ENCODE measurements at places on chromosomes 7 and 10.

GRCh38 chr10:95295031-95295755, 4.4 kb upstream of the PDLIM1 start:
- peak; percentile 71 for DNase-seq

DNA sequence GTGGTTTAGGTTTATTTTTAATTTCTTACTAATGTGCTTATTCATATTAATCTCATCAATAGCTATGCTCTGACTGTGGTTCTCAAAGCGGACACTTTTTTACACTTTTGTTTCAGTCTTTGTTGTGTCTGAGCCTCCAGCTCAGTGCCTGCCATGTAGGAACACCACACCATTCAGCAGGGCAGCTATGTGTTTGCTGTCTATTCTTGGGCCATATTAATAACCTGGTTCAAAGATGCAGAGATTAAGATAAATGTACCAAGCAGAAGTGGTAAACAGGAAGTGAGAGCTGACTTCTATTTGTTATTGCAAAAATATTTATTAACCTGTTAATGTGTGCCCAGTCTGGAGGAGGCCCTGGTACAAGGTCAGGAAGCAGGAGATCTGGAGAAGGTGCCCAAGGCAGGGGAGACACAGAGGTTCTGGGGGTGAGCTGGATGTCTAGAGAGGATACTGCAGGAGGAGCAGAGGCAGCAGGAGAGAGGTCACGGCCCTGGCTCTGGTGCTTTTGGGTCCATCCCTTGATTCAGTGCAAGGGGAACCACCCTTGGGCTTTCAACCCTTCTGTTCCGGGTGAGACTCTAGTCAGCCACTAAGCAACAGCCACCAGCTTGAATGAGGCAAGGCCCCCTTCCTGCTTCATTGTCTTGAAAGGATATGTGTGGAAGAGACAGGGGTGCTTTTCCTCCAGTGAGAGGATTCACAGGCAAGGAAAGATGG, 1.9 kb downstream of the TBXAS1 start:
- DNase-seq: no peak

GRCh38 chr7:2621948-2622640, 9.7 kb upstream of the TTYH3 start:
- peak; percentile 75 for DNase-seq

GRCh38 chr7:1080252-1080920, 7.5 kb upstream of the GPER1 start:
- no peak for DNase-seq

- DNase-seq: peak; percentile 26
Measured at GRCh38 chr10:36373424-36374096, 731.5 kb upstream of the FZD8 start.

DNA sequence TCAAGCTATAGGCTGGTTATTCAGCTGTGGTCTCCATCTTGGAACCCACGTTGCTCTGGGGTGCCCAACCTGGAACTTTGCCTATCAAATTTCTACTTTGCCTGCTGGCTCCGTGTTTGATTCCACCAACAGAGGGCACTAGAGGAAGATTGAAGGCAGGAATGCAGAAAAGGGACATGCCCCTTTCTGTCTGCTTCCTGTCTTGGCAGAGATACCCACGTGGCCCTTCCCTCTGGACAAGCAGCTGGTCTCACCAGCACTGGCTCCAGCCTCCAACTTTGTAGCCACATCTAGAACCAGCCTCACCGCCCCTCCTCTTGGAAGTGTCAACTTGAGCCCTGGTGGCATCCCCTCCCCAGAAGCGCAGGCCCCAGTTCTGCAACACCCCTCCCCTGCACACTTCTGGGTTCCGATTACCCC, 52.1 kb upstream of the ZNF438 start:
- DNase-seq: peak; percentile 58

GRCh38 chr10:89078724-89079672, 88.4 kb downstream of the FAS start:
- no peak for DNase-seq

DNA sequence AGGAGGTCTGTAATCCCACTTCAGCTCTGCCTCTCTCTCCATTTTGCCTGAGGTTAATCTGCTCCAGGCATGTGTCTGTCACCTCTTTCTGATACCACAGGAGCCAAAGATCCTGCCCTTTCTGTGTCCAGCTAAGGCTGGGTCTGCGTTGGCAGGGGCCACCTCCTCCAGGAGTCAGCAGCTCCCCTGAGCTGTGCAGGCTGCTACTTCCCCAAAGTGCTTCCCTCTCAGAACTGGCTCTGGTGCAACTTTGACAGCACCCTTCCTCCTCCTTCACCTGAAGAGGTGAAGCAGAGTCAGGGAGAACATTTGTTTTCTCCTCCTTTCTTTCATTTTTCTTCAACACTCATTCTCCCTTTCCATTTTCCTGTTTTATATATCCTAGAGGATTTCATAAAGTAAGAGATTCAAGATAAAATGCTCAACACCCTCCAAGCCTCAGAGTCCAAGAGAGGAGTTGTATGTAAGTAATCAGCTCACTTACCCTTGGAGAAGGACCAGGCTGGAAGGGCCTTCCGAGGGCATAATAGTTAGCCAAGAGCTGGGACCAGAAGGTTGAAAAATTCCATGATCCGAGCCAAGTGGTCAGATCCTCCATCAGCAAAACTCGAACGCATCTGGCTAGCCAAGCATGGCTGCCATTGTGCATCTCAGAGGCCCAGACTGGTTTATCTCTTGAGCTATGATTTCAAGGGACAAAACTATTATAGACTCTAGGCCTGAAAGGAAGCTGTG, 257.3 kb downstream of the PTEN start:
- DNase-seq: no peak

GRCh38 chr10:51100221-51100620, 25.9 kb downstream of the PRKG1 start:
- no peak for DNase-seq

GRCh38 chr10:72039377-72039776, 49.0 kb downstream of the SPOCK2 start:
- no peak for DNase-seq

DNA sequence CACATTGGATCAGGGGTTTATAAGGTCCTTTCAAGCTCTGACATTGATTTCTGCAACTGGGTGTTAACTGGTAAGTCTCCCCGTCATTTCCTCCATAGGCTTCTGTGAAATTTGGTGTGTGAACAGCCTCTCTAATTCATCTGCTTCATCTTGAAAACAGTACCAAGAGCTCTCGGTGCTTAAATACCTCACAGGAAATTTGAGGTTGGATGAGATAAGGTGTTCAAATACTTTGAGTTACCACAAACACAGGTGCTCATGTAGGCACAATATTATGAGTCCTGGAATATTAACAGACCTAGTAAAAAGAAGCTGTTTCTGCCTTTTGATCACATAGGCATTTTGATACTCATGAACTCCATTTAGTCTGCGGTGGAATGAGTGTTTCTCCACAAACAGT, 85.2 kb downstream of the RTKN2 start:
- DNase-seq: no peak

DNA sequence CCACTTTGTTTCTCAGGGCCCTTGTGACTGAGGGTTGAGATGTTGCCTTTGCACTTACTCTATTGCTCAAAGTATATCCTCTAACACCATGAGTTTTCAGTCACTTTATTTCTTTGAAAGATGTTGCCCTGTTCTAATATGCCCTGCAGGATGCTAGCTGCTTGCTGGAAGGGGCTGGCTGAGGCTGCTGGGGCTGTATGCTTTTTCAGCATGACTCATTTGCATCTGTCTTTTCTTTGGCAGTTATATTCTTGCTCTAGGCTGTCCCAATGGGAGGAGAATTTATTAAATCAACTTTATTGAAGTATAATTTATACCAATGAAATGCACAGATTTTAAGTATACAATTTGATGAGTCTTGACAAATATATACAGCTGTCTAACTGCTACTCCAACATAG, 157.7 kb downstream of the PLPP4 start:
- no peak for DNase-seq

DNA sequence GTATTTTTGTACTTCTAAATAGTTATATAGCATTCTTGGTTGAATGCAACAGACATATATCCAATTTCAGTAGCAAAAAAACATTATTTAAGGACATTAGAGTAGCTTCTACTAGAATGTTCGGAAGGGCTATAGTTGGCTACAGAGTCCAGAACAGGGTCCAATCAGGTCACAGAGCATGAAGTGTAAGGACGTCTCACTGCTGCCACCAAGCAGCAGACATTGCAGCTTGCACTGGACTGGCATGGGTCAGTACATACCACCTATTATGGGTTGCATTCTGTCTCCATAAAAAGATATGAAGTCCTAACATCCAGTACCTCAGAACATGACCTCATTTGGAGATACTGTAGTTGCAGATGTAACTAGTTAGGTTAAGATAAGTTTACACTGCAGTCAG, 87.3 kb downstream of the LHFPL3 start:
- DNase-seq: no peak

GRCh38 chr10:46222364-46222935, 64.3 kb upstream of the ANTXRL start:
- no peak for DNase-seq

DNA sequence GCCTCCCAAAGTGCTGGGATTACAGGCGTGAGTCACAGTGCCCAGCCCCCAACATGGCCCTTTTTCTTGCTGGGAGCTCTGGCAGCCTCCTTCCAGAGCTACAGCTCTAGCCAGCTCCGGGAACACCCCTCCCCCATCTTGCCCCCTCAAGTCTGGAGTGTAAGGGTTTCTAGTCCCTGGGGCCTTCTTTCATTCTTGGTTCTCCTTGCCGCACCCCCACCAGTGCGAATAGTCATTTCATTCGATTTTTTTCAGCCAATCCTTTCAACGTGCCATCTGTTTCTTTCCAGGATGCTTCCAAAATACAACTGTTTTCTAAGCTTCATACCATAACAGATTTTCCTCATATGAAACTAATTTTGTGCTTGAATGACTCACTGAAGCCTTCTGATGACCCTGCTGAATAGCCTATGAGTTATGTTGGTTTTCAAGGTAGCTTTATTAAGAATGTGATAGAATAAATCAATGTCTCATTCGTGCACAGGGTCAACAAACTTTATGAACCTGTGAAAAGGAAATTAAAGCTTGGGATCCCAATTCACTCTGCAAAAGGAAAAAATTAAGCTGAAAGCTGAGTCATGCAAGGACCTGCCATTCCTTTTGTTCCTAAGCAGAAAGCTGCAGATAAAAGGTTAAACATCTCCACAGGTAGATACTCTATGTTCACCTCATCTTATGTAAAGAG, 38.6 kb downstream of the CDC14C start:
- peak; percentile 15 for DNase-seq

DNA sequence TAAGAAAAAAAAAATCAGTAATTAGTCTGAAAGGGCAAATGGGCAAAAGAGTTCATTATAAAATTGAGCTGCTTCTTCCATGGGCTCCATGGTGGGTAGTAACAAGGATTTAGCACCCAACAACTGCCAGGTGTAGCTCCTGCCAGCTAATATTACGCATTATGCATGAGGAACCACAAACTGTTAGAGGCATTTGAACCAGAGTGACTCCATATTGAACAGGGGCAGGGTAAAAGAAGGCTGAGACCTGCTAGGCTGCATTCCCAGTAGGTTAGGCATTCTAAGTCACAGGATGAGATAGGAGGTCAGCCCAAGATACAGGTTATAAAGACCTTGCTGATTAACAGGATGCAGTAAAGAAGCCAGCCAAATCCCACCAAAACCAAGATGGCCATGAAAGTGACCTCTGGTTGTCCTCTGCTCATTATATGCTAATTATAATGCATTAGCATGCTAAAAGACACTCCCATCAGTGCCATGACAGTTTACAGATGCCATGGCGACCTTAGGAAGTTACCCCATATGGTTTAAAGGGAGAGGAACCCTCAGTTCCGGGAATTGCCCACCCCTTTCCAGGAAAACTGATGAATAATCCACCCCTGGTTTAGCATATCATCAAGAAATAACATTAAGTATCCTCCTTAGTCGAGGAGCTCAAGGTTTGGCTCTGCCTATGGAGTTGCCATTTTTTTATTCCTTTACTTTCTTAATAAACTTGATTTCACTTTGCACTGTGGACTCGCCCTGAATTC, 8.7 kb upstream of the PAPSS2 start:
- DNase-seq: no peak

GRCh38 chr10:108388706-108389105, 1224.2 kb upstream of the SORCS1 start:
- DNase-seq: no peak

GRCh38 chr7:158682456-158682855, 22.1 kb downstream of the NCAPG2 start:
- DNase-seq: no peak

- DNase-seq: no peak
Measured at GRCh38 chr7:26208040-26208439, 6.5 kb downstream of the CBX3 start.

GRCh38 chr7:132275416-132276233, 300.6 kb downstream of the PLXNA4 start:
- no peak for DNase-seq

- no peak for DNase-seq
Measured at GRCh38 chr10:7320072-7320471, 90.8 kb downstream of the SFMBT2 start.

DNA sequence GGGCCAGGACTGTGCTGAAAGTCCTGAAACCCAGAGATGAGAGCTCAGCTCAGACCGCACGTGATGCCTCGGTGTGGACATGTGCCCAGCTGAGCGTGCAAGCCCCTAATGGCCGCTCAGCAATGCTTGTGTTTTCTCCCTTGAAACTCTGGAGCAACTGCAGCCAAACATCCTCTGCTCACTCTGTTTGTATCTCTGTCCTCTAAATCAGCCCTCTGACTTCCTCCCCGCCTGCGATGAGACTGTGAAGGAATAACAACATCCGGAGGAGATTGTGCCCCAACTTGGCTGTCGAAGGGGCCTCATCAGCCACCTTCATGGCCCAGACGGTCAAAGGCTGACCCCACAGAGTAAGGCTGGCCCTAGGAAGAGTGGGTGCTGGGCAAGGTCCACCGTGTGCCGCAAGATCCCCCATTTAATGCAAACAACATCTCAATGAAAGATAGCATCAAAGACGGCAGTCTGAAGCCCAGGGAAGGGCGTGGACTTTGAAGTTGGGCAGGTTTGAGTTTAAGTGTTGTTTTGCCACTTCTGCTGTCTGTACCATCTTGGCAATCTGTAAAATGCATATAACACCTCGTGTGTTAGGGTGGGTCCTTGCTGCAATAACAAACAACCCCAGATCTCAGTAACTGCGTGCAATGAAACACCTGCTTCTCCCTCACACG, 39.9 kb downstream of the CALML3 start:
- DNase-seq: no peak

DNA sequence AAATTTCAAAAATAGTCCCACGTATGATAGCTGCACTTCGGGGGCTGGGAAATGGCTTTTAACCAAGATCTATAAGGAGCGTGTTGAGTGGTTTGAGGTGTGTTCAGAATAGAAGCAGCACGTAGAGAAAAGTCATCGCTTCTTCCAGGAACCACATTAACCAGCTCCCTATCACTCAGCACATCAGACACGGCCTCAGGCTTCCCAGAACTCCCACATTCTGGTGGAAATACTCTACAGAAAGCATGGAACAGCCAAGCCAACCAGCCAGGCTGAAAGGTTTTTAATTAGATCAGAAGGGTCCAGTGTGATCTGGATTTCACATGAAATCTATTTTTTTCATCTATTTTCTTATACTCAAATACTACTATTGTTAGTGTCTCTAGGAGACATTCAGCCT, 231.5 kb upstream of the NRP1 start:
- no peak for DNase-seq

GRCh38 chr7:130490888-130491804, 739 bp upstream of the MEST start:
- peak; percentile 71 for DNase-seq
